Stimulated activated CD4-positive, alpha-beta T cell treated with anti-CD3 and anti-CD28 coated beads, Interleukin-1b, Interleukin-23, amount 100 ng/mL, for 48 hours (primary cell): ENCODE measurements at places on chromosomes 11 and 22.

DNA sequence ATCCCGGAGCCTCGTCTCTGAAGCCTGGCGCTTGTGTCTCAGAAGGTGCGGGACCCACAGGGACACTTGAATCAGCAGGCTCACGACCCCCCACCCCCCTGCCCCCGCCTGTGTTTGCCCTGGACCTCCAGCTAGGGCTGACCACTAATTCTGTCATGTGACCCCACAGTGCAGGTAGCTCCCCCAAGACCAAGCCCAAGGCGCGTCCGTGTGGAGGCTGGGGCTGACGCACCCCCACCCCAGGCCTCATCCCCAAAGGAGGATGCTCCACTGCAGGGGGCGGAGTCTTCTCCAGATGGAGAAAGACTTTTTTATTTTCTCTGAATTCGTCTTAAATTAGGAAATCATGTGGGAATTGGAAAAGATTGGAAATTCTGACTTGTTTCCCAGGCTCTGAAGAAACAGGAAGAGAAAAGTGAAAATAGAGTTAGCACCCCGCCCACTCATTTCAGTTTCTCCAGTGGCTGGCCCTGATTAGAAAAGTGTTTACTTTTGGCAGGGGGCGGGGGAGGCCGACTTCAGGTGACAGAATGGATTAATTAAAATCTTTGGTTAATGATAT is 1.0 kb upstream of the RELA start:
- DNase-seq = peak; percentile 56

- DNase-seq = no peak
Measured at GRCh38 chr11:133530501-133530835, 1.8 kb downstream of the OPCML start.

GRCh38 chr11:100574894-100575769 is 112.0 kb upstream of the ARHGAP42 start:
- DNase-seq = no peak

- DNase-seq = no peak
Measured at GRCh38 chr11:59854871-59855270, 9.6 kb upstream of the CBLIF start.

DNA sequence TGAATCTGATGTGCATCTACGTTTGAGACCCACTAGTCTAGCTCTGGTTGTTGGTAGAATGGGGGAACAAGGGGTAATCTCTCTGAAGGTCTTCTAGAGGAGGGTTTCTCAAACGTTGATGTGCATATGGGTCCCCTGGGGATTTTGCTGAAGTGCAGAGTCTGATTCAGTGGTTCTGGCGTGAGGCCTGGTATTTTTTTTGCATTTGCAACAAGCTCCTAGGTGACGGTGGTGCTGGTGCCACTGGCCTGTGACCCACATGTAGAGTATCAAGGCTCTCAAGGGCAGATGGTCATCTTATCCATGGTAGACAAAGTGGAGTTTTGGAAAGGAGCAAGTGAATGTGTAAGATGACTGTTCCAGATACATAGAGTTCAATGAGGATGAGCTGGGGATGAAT is 97.1 kb downstream of the CEP164 start:
- DNase-seq = no peak
